ENCODE measurements at places on chromosomes 2 and 18.

DNA sequence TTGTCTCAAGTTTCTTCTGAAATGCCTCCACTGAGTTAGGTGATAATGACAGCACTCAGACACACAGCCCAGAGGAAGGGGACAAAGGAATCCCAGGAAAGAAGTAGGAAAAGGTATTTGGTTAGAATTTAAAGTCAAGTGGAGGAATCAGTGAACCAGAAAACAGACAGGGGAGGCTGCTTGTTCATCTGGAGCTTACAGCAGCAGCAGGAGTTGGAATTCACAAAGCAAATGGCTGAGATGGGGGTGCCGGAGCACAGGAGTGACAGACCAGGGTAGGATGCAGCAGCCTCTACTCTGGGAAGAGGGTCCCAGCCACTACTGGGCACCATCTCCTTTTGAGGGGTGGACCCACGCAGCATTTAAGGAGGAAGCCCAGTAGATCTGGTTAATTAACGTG lies 104.8 kb downstream of the ST6GAL2 start:
- no peak for DNase-seq

DNA sequence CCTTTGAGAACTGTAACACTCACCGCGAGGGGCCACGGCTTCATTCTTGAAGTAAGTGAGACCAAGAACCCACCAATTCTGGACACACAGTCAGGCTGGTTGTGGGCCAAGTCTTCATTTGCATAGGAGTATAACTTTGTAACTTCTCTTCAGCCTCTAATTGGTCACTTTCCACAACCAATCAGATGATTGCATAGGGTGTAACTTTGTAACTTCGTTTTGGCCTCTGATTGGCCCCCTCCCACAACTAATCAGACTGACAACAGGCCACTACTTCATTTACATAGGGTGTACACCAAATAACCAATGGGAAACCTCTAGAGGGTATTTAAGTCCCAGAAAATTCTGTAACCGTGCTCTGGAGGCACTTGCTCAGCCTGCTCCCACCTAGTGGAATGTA lies 77.5 kb upstream of the TCF4 start:
- DNase-seq, result no peak

- no peak for DNase-seq
Observed at GRCh38 chr18:72171596-72171995, 372.5 kb downstream of the CBLN2 start.

GRCh38 chr2:67156796-67157195 lies 240.3 kb upstream of the ETAA1 start:
- DNase-seq, result no peak

DNA sequence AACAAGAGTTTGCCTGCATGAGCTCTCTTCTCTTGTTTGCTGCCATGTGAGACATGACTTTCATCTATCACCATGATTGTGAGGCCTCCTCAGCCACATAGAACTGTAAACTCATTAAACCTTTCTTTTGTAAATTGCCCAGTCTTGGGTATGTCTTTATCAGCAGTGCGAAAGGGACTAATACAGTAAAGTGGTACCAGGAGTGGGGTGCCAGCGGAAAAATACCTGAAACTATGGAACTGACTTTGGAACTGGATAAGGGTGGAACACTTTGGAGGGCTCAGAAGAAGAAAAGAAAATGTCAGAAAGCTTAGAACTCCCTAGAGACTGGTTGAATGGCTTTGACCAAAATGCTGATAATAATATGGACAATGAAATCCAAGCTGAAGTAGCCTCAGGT lies 260.9 kb downstream of the DSC3 start:
- no peak for DNase-seq

- peak; percentile 8 for DNase-seq
Observed at GRCh38 chr2:9984217-9984739, 32.8 kb downstream of the GRHL1 start.

DNA sequence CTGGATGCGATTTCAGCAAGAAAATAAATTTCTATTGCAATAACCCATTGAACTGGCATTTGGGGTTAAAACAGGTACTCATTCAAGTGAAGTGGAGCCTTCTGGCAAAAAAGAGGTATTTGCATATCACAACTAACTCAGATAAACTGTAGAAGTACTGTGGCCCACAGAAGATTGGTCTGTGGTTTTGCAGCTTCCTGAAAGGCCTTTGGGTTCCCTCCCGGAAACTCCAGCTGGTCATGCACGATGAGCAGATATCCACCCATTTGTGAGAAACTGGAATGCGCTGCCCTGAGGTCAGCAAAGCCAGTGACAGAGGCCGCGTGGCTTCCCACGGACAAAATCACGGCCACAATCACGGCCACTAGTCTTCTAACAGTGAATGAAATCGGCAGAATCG lies 106.3 kb downstream of the EPHA4 start:
- DNase-seq, result peak; percentile 20

DNA sequence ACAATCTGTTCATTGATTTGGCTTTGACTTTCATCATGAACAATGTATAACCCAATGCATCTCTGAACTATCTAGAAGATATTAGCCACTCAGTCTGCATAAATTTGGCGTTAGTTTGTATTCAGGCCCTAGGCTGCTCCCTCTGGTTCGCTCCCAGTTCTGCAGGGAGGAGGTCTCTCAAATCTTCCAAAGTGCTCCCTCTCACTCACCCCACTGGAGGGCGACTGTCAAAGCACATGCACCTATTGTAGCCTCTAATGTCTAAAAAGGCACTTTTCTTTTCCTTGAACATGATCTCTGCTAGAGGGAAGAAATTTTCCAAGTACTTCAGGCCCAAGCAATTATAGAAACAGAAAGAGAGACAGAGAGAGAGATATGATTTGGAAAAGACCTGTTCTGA lies 291.5 kb downstream of the TDRD15 start:
- DNase-seq, result no peak

DNA sequence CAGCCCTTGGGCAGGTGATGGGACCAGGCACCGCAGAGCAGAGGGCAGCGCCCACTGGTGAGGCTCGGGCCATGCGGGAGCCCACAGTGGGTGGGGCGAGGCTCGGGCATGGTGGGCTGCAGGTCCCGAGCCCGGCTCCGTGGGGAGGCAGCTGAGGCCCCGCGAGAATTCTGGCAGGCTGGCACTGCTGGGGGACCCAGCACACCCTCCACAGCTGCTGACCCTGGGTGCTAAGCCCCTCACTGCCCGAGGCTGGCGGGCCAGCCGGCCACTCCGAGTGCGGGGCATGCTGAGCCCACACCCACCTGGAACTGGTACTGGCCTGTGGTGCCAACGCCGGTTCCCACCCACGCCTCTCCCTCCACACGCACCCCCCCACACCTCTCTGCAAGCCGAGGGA lies 29.7 kb upstream of the COL3A1 start:
- no peak for DNase-seq

DNA sequence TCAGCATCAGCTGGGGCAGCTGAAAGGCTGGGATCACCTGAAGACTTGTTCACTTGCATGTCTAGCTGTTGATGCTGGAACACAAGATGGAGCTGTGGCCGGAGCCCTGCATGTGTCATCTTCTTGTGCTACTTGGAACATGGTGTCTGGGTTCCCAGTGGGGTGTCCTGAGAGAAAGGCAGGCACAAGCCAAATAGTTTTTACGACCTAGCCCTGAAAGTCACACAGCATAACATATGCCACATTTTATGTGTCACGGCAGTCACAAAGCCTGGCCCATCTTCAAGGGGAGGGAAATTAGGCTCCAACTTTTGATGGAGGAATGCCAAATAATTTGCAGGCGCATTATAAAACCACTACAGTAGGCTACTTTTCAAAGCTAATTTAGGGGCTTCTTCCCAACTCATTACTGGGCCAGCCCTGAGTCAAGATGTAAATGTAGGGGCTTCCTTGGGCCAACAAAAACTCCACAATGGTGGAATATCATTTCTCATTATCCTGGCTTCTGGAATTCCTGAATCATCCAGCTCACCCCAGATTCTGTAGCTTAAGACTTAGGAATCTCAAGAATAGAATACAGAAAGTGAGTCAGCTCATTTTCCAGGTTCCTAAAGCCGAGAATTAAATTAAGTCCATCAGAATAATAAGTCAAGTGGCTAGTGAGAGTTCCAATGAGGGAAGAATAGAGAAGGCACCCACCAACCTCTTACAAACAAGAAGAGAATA lies 543.0 kb downstream of the TNS1 start:
- no peak for DNase-seq

DNA sequence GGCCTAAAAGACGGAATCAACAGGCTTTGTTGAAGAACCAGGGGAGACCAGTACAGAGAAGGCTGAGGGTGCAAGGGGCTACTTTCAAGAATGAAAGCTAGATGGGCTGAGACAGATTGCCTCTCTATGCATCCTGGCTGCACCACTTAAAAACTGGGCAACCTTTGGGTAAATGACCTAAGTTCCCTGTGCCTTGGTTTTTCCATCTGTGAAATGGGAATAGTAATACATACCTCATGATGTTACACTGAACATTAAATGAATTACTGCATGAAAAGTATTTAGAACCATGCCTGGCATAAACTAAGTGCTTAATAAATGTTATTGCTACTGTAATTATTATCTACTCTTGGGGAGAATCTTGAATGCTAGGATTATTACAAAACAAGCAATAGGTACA lies 106.5 kb downstream of the PRKCE start:
- no peak for DNase-seq

GRCh38 chr2:88085099-88085498 lies 17.5 kb downstream of the SMYD1 start:
- no peak for DNase-seq

DNA sequence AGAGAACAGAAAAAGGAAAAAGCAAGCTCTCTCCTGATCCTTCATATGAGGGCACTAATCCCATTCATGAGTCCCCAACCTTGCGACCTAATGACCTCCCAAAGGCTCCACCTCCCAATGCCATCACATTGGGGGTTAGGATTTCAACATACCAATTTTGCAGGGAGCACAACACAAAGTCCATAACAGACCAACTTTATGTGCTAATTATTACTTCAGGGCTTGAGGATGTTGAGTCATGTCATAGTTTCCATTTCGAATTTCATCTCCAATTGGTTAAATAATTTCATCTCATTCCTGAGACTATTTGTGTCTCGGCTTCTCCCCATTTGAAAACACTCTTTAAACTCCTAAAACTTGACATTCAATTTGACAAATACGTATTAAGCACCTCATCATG lies 69.9 kb upstream of the KLF7 start:
- no peak for DNase-seq

GRCh38 chr2:220948579-220948978 lies 623.5 kb downstream of the EPHA4 start:
- no peak for DNase-seq

GRCh38 chr2:239392072-239392357 lies 8.8 kb downstream of the HDAC4 start:
- no peak for DNase-seq

- no peak for DNase-seq
Observed at GRCh38 chr18:9787036-9787435, 78.9 kb downstream of the RAB31 start.

DNA sequence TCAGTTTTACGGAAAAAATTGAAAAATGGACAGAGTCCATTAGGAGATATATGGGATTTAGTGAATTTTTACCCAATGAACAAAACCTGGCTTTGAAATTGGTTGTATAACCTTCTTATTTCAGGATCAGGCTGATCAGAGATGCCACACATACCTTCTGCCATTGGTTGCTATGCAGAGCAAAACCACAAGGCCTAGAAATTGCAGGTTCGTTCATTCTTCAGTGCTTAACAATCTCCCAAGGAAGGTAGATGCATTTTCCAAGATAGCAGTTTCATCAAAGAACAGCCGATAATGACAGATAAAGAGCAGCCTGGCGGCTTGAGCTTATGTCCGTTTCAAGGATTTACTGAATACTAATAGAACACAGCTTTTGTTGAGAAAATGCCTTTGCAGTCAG lies 868.8 kb downstream of the EPHA4 start:
- DNase-seq, result no peak

DNA sequence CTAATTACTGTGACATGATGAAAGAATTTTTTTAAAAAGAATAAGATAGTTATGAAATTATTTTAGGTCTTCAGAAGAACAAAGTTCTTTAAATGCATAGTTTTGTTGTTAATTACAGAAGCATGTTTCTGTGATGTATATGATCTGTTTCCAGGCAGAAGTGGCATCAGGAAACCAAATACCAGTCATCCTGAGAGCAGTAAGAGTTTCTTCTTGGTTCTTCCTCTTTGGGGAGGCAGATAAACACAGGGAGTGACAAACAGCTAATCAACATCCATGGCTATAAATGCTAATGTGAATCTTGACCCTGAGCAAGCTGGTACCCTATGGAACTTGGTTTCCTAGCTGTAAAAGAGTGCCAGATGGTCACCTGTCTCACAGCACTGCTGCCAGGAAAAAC lies 29.2 kb downstream of the WIPF1 start:
- DNase-seq, result no peak

GRCh38 chr2:112692918-112693317 lies 27.9 kb upstream of the NT5DC4 start:
- no peak for DNase-seq

GRCh38 chr18:37607281-37607680 lies 41.7 kb upstream of the CELF4 start:
- DNase-seq, result no peak

- DNase-seq, result no peak
Observed at GRCh38 chr18:48623468-48624235, 84.8 kb downstream of the CTIF start.

- no peak for DNase-seq
Observed at GRCh38 chr2:15582710-15583357, 8.8 kb upstream of the DDX1 start.

DNA sequence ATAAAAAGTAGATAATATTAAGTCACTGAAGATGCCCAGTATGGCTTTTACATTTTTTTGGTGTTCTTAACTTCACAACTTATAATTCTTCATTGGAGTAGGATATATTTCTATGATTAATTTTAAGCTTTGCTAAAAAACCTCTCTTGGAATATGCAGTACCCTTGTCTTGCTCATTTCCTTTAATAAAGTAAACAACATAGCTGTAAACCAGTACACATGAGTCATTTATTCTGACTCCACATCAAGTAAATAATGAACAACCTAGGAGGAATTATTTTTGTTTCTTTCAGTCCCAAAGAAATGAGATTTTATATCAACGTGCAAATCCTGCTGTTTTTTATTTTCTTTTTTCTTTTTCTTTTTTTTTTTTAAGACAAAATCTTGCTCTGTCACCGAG lies 869.1 kb downstream of the CNTNAP5 start:
- DNase-seq, result no peak

- DNase-seq, result no peak
Observed at GRCh38 chr2:145277922-145278321, 758.0 kb upstream of the ZEB2 start.

DNA sequence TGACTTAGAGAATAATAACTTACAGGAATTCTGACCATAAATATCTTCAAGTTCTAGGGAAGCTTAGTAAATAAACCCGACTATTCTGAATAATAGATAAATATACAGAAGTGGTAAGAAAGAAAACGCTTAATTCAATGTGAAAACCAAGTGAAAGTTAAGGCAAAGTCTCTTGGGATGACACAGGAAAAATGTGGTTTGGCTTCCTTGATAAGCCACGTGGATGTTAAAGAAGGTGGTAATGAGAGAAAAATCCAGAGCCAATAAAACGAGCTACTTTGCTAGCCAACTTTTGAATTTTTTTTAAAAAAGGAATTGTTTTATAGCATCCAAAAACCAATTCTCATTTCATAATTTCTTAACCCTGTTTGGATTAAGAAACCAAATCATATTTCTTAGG lies 166.2 kb upstream of the VRK2 start:
- DNase-seq, result no peak

All from CMK (cell line).